ENCODE measurements at places on chromosomes 2 and 18. TPM values are rescaled to one million over a fixed set of nuclear protein-coding genes. Genes with fewer than 3 reads are reported as not detected.

Gene DHRS9
- not detected for total RNA-seq

GRCh38 chr18:43876748-43877147, 599.5 kb upstream of the SYT4 start:
- no peak overlapping the region for H3K4me3 ChIP-seq
- no peaks in the 10 kb centered on the region for H3K36me3 ChIP-seq
- H3K27ac ChIP-seq = no peak overlapping the region

GRCh38 chr2:8132879-8133278, 549.0 kb upstream of the ID2 start:
- H3K4me1 ChIP-seq = no peaks in the 10 kb centered on the region
- H3K27ac ChIP-seq = no peak overlapping the region
- no peak overlapping the region for H3K4me3 ChIP-seq
- no peaks in the 10 kb centered on the region for H3K27me3 ChIP-seq

GRCh38 chr2:201262718-201263117, 2.4 kb downstream of the CASP8 start:
- no peak overlapping the region for H3K4me3 ChIP-seq
- H3K27me3 ChIP-seq = no peaks in the 10 kb centered on the region
- H3K27ac ChIP-seq = no peak overlapping the region
- no peaks in the 10 kb centered on the region for H3K36me3 ChIP-seq

DNA sequence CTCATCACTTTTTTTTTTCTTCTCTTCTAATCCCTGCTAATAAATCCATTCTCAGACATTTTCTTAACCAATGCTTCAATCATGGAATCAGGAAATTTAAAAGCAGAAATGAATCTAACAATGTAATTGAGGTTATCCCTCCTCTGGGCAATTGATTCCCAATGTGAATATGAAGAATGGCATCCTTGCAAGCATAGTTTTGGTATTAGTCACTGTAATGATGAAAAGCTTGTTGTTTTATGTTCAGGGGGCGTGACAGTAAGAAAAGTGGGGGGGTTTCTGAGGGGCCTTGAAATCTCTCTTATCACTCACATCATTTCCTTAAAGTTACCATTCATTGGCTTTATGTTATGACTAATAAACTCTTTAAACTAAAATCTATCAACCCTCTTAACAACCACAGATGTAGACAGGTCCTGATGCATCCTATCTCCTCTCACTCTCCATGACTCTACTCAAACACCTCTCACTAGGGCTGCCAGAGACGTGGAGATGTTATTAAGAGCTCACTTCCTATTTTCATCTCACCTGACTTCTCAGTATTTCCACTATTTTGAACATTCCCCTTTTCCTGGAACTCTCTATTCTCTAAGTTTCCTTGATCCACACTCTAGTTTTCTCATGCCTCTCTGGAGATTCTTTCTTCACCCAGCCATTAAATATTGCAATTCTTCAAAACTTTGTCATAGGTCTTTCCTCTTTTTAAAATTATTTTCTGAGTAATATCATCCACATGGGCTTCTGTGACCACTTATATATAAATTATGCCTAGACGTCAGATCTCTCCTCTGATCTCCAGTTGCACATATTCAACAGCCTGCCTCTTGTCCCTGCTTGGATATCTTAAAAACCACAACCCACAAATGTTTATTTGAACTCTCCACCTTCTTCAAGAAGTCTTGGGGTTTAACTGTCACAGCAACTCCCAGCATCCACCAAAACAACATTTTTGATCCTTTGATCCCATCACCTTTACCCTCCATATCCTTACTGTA, 332.9 kb downstream of the CDH2 start:
- H3K27me3 ChIP-seq = no peaks in the 10 kb centered on the region
- DNase-seq = peak; percentile 90
- H3K4me3 ChIP-seq = no peak overlapping the region

Gene SH3RF3
- 10.1 TPM for total RNA-seq

Gene EFHD1
- total RNA-seq = not detected

GRCh38 chr2:147657086-147658000, 187.5 kb upstream of the ACVR2A start:
- no peak for DNase-seq
- no peaks in the 10 kb centered on the region for H3K27me3 ChIP-seq
- H3K27ac ChIP-seq = no peak overlapping the region
- H3K4me3 ChIP-seq = no peak overlapping the region

DNA sequence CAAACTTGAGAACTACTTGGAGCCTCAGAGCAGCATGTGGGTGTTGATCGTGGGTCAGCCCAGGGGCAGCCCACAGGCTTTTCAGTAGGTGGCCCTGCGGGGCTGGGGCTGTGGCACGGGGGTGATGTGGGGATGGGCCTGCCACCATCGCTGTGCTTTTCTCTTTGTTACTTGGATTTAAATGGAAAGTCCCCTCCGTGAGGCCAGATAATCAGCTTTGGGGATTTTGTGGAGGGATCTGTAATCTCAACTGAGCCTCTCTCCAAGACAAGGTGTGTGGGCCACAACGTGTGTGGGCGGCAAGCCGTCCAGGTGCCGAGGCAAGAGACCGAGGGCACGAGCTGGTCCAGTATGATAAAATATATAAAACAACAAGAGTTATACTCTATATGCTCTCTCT, 16.7 kb downstream of the COLEC11 start:
- H3K27me3 ChIP-seq = no peaks in the 10 kb centered on the region
- no peak for DNase-seq
- H3K4me1 ChIP-seq = no peaks in the 10 kb centered on the region

DNA sequence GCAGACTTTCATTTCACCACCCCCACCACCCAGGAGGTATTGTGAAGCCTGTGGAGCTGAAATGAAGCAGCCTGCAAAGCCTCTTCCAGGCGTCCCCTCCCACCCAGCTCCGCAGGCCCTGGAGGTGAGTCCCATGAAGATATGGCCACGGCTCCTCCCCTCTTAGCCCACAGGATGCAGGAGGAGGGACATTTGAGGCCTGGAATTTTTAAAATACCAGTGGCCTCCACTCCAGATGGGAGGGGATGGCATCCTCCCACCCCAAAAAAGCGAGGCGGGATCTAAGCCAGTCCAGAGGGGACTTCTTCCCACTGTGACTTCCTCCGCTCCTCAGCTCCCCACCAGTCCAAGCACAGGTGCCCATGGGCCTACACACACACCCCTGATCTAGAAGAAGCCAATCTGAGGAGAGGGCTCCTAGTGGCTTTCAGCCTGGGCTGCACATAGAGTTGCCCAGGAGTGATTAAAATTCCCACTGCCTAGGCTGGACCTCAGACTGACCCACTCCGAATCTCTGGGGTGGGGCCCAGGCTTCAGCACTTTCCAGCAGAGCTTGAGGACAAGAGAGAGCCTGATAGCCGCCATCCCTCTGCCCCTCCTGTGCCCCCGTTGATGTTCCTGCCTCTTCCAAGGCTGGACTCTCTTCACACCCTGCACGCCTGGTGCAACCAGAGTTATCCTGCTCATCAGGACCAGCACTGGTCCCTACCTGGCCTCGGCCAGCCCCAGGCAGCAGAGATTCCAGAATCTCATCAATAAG, 206.9 kb downstream of the TNS1 start:
- no peak overlapping the region for H3K27ac ChIP-seq
- no peaks in the 10 kb centered on the region for H3K27me3 ChIP-seq
- peaks cover 5% of the 10 kb centered on the region for H3K36me3 ChIP-seq
- no peak for DNase-seq
- H3K4me1 ChIP-seq = peaks cover 7% of the 10 kb centered on the region

GRCh38 chr2:186346216-186346615, 139.8 kb upstream of the ZC3H15 start:
- H3K4me3 ChIP-seq = no peak overlapping the region
- no peaks in the 10 kb centered on the region for H3K36me3 ChIP-seq
- H3K27me3 ChIP-seq = no peaks in the 10 kb centered on the region
- H3K4me1 ChIP-seq = no peaks in the 10 kb centered on the region
- H3K27ac ChIP-seq = no peak overlapping the region
- no peak for DNase-seq

Gene DLGAP1
- 0.51 TPM for total RNA-seq

DNA sequence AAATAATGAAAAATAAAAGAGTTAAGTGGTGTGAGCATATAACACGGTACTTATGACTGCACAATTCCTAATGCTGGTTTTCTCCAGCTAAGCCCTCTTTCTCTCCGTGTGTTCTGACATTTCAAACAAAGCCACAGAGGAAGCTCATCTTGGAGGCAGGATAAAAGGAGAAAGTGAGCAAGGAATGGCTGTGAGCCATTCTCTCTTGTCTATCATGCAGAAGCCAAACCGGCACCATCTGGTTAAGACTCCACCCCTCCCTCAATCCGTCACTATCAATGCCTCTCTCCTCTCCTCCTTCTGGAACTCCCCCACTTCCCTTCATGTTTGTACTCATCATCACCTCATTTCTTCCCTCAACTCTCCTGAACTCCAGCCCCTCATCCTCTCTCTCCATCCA, 210.4 kb downstream of the TMEM163 start:
- no peak overlapping the region for H3K27ac ChIP-seq
- H3K36me3 ChIP-seq = no peaks in the 10 kb centered on the region
- no peak for DNase-seq
- H3K27me3 ChIP-seq = no peaks in the 10 kb centered on the region

Gene FN1
- total RNA-seq = 3,444 TPM

DNA sequence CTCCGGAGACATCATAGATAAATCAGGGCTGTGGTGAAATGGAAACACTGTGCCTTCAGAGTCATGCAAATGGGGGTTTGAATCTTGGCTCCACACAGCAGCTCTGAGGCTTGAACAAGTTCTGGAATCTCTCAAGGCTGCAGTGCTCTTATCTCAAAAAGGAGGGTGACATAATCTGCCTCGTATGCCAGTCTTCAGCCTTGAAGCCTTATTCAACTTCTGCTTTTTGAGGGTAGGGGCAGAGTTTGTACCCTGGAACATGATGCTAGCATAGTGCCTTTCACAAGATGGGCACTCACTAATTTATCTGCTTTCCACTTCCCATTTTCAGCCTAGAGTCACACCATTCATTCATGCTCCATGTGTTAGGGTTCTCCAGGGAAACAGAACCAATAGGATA, 42.3 kb downstream of the GATA6 start:
- H3K4me3 ChIP-seq = no peak overlapping the region
- H3K27ac ChIP-seq = no peak overlapping the region
- DNase-seq = peak; percentile 56
- no peaks in the 10 kb centered on the region for H3K27me3 ChIP-seq
- no peaks in the 10 kb centered on the region for H3K36me3 ChIP-seq
- no peaks in the 10 kb centered on the region for H3K4me1 ChIP-seq

- DNase-seq = peak; percentile 32
- no peaks in the 10 kb centered on the region for H3K27me3 ChIP-seq
- H3K36me3 ChIP-seq = no peaks in the 10 kb centered on the region
- H3K4me3 ChIP-seq = no peak overlapping the region
Observed at GRCh38 chr2:212346865-212347264, 191.7 kb downstream of the ERBB4 start.

GRCh38 chr2:177531706-177532105, 139.1 kb downstream of the AGPS start:
- H3K27ac ChIP-seq = no peak overlapping the region
- no peaks in the 10 kb centered on the region for H3K36me3 ChIP-seq
- DNase-seq = no peak
- no peaks in the 10 kb centered on the region for H3K27me3 ChIP-seq
- H3K4me1 ChIP-seq = no peaks in the 10 kb centered on the region

- no peak overlapping the region for H3K4me3 ChIP-seq
- H3K27ac ChIP-seq = no peak overlapping the region
Observed at GRCh38 chr18:46411867-46412690, 244.9 kb downstream of the LOXHD1 start.

Gene RTTN
- total RNA-seq = 19.0 TPM

DNA sequence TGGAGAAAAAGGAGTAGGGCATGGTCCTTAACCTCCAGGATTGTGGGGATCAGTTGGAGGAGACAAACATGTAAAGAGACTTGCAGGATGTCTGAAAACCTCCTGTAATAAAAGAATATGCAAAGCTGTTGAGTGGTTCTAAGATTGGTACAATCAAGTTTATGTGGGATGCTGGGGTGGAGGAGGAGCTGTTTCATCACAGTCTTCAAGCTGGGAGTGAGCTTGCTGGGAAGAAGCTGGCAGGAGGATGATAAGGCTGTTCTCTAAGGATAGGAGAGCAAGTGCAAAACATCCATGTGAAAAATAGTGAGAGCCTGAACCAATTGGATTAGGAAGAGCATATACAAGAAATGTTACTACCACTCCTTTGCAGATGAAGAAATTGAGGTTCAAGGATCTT, 161.9 kb upstream of the CRIM1 start:
- no peaks in the 10 kb centered on the region for H3K4me1 ChIP-seq
- H3K36me3 ChIP-seq = no peaks in the 10 kb centered on the region
- DNase-seq = no peak
- no peaks in the 10 kb centered on the region for H3K27me3 ChIP-seq
- H3K4me3 ChIP-seq = no peak overlapping the region
- no peak overlapping the region for H3K27ac ChIP-seq

GRCh38 chr18:3603421-3604234, 153.7 kb downstream of the TGIF1 start:
- no peaks in the 10 kb centered on the region for H3K36me3 ChIP-seq
- DNase-seq = peak; percentile 97
- no peaks in the 10 kb centered on the region for H3K27me3 ChIP-seq
- peak overlapping the region; percentile 99 for H3K27ac ChIP-seq

- H3K36me3 ChIP-seq = no peaks in the 10 kb centered on the region
- H3K4me3 ChIP-seq = no peak overlapping the region
- no peaks in the 10 kb centered on the region for H3K27me3 ChIP-seq
- no peak overlapping the region for H3K27ac ChIP-seq
Observed at GRCh38 chr2:32478889-32479620, 122.2 kb downstream of the BIRC6 start.

- no peak overlapping the region for H3K27ac ChIP-seq
- H3K4me3 ChIP-seq = no peak overlapping the region
- no peaks in the 10 kb centered on the region for H3K36me3 ChIP-seq
- H3K27me3 ChIP-seq = no peaks in the 10 kb centered on the region
- no peak for DNase-seq
Observed at GRCh38 chr2:172861098-172861497, 125.5 kb downstream of the RAPGEF4 start.

DNA sequence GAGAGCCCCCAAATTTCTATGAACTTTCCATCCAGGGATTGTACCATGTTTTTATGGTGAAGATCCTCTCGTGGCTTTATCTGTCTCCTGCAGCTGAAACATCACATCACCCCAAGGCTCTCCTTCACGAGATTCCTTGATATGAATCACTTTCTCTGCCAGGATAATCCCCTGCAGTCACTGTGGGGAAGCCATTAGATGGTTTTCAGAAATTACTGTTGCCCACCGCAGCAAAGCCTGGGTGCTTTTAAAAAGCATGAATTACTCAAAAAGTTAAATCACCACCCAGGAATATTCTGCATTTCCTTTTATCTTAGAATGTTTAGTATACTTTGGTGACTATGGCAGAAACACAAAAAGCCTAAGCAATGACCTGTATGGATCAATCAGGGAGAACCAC, 428.4 kb upstream of the SLC14A2 start:
- H3K4me1 ChIP-seq = no peaks in the 10 kb centered on the region
- no peaks in the 10 kb centered on the region for H3K27me3 ChIP-seq
- H3K27ac ChIP-seq = no peak overlapping the region

Gene ALK
- total RNA-seq = under 0.01 TPM

Gene CDH2
- total RNA-seq = 2.0 TPM

DNA sequence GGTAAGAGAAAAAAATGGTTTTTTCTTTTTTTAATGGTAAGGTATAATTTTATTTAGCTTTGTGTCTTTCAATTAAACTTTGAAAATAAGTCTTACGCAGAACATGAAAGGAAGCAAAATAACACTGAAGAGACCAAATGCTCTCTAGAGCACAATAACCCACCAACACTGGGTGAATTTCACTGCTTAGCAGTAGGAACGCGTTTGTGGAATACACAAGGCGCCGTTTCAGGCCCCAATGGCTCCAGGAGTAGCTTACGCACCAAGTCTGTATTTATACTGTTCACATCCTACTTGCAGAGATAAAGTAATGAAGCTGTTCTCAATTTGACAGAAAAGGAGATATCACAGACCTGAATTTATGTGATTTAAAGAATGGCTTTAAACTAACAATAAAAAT, 23.5 kb downstream of the RPL31 start:
- DNase-seq = no peak
- H3K4me1 ChIP-seq = no peaks in the 10 kb centered on the region
- H3K27me3 ChIP-seq = no peaks in the 10 kb centered on the region
